ENCODE measurements at places on chromosomes 1 and 21.

- DNase-seq = no peak
These were observed 4.1 kb downstream of the DIPK1A start for GRCh38 chr1:92957030-92957734.

DNA sequence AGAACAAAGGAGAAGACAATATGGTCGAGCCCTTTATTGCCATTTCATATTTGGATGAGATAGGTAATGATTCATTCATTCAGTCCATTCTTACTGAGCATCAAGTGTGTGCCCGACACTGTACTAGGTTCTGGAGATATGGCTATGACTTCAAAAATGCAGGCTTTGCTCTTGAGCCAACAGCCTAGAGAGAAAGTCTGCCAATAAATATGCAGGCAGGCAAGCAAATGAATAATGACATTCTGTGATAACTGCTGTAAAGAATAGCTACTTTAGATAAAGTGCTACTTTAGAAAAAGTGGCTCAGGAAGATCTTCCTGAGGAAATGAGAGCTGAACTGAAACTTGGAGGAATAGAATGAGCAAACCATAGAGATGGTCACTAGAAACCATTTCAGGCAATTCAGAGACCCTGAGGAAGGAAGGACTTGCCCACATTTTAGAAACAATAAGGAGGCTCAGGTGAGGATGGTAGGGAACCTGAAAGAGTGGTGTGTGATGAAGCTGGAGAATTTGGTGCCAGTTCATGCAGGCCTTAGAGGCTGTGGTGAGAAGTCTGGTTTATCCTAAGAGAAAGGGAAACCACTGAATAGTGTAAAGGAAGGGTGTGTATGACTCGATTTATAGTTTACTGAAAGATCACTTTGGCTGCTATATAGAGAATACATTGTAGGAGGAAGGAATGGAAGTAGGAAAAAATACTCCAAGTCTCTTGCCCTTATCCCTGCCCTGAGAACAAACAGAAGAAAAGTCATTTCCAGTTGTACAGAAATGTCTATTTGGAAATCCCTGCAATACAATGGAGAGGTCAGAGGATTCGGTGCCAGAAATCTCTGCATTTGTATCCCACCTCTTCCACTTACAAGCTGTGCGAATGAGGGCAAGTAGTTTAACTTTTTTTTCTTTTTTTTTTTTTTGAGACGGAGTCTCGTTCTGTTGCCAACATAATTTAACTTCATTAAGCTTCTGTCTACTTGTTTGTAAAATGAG lies 167.9 kb downstream of the VPS13D start:
- DNase-seq = no peak

DNA sequence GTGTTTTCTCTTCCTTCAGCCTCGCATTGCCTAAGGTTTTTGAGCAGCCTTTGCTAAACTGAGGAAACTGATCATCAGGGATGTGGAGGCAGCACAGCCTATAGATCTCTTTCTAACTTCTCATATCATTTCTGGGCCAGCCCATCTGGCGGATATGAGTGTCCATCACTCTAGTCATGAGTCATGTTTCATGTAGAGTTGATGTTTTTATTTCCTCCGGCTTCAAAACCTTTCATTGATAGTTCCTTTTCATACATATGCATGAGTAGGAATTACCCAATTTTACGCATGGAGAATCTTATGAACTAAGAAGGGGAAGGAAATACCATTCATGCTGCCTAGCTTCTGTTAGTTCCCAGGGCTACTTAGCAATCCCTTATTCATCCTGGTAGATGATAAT lies 66.3 kb downstream of the SPATA46 start:
- DNase-seq = no peak

GRCh38 chr21:46054451-46054881 lies 43.4 kb upstream of the COL6A2 start:
- DNase-seq = no peak

GRCh38 chr1:160777486-160778089 lies 18.4 kb upstream of the LY9 start:
- no peak for DNase-seq

- DNase-seq = no peak
These were observed 4.7 kb downstream of the CLK2 start for GRCh38 chr1:155268630-155269029.

DNA sequence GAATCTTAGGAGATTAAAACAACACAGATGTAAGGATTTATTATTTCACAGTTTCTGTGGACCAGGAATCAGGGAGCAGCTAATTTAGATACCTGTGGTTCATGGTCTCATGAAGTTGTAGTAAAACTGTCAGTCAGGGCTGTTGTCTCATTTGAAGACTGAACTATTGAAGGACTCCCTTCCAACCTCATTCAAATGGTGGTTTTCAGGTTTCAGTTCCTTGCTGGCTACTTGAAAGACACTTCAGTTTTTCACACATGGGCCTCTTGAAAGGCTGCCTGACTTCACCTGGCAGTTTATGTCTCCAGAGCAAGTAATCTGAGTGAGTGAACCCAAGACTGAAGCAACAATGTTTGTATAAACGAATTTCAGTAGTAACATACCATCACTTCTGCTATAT lies 915.9 kb downstream of the PLA2G4A start:
- no peak for DNase-seq

GRCh38 chr21:19246018-19246417 lies 842.4 kb upstream of the TMPRSS15 start:
- no peak for DNase-seq
